ENCODE measurements at places on chromosomes 2 and 18. TPM values are rescaled to one million over a fixed set of nuclear protein-coding genes. Genes with fewer than 3 reads are reported as not detected.

The ANKRD29 gene
- total RNA-seq = 3.8 TPM

The ANKZF1 gene
- total RNA-seq = 24.7 TPM

The DLX1 gene
- 3.9 TPM for total RNA-seq

The GDF7 gene
- total RNA-seq = 0.10 TPM

The ANKAR gene
- total RNA-seq = 14.5 TPM

The DRC1 gene
- not detected for total RNA-seq

The TDRD15 gene
- not detected for total RNA-seq

The MALL gene
- total RNA-seq = 184 TPM

The HAAO gene
- total RNA-seq = not detected

DNA sequence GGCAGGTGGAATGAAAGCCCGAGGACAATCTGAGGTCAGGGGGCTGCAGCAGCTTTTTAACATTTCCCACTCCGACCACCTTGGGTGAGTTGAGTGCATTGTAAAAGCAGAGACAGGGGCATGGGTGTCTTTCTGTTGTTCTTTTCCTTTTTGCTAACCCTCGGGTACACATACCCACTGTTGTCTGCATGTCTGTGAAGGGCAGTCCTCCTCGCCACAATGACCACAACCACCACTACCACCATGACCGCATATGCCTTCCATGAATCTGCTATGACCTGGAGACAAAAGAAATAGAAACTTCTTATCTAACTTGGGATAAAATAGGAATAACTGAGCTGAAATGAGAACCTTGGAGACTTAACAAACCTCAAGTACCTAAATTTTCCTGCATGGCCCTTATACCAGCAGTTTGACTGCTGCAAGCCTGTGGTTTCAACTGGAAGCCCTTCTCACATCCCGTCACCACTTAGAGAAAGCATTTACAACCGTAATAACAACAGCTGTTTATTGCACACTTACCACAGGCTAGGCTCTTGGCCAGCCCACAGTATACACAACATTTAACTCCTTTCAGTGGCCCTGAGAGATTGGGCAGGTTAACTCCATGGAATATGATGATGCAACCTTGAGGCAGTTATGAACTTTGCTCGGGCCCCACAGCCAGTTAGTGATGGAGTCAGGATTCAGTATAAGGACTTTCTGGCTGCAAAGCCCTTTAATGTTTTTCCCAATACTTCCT is 80.3 kb downstream of the GYPC start:
- peak; percentile 18 for DNase-seq

DNA sequence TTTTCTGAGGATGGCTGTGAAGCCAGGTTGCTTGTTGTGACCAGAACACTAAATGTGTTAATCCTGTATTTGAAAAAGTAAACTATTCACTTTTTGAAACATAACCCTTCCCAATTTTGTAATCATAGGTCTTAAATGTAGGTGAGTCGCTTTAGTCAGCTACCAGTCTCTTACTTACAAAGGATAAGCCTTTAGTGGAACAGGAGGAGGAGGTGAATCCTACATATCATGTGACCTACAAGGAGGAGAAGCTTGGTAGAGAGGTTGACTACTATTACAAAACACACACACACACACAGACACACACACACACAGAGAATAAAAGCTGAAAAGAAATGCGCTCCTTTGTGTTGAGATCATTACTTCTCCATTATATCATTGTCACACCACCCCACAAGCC is 59.9 kb upstream of the SPAG16 start:
- no peak for DNase-seq

GRCh38 chr18:58492891-58493469 is 135.9 kb downstream of the ALPK2 start:
- no peak for DNase-seq

DNA sequence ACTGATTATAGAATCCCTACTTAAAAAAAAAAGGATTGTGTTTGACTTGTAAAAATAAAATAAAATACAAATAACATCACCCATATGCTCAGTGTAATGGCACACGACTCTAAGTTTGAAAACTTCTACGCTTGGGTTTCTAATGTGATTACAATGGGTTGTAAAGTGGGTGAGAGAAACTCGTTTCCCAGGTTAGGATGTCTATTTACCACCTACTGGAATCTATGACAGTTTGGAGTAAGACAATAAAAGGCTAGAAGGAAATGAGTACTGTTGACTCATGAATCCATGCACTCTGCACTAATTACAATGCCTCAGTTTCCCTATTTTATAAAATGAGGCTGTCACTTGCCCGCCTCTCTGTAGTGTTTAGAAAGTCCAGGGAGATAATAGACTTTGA is 204.2 kb upstream of the FBXO11 start:
- DNase-seq = no peak

DNA sequence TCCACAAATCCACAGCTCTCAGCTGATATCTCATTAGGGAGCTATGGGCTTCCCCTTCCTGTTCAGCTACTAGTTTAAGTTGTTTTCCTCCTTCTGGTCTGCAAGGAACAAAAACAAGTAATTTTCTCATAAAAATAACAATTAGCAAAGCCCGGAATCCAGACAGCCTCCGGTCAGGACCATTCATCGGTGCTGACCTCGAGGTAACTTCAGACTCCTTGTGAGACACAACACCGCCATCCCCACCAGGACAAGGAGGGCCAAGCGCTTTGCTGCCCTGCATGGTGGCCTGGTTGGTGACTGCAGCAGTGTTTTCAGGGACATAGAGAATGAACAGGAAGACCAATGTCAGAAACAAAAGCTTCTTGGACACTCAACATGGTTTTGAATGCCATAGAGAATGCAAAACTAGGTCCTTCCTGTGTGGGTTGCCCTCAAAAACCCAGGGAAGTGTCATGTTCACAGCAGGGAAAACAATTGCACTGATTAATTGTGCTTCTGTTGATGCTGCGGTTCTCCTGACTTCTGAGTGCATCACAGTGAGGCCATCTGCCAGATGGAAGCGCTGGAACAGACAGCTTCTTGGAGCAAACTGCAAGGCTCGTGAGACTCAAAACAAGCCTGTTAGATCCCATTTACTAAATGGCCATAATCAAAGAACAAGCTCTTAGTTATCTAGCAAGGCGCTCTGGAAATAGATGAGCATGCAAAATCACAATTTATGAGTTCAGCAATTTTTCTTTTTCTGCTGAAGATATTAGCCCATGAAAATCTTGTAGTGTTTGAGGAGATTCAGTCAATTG is 77.1 kb downstream of the HS1BP3 start:
- DNase-seq = peak; percentile 88

GRCh38 chr2:147603447-147603846 is 241.4 kb upstream of the ACVR2A start:
- no peak for DNase-seq

DNA sequence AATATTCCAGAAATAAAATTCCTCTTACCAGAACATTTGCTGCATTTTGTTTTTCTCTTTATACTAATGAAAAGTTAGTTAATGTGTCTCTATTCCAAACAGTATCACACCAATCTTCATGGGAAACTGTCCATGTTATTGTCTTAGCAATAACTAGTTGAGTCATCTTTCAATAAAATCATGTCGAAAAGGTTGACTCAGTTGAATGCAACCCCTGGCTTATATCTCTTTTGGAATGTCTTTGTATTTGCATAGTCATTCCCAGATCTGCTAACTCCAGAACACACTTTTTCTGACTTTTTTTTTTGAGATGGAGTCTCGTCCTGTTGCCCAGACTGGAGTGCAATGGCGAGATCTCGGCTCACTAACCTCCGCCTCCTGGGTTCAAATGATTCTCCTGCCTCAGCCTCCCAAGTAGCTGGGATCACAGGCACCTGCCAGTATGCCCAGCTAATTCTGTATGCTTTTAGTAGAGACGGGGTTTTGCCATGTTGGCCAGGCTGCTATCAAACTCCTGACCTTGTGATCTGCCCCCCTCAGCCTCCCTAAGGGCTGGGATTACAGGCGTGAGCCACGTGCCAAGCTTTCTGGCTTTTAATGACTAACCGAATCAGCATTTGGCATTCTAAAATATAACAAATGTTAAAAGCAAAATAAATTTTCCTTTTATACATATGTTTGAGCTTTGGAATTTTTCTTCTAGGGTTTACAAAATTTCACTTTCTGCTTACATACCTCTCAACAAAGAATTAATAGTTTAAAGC is 133.2 kb upstream of the GULP1 start:
- DNase-seq = no peak

- DNase-seq = no peak
Observed at GRCh38 chr2:126664234-126664633, 8.3 kb downstream of the GYPC start.

DNA sequence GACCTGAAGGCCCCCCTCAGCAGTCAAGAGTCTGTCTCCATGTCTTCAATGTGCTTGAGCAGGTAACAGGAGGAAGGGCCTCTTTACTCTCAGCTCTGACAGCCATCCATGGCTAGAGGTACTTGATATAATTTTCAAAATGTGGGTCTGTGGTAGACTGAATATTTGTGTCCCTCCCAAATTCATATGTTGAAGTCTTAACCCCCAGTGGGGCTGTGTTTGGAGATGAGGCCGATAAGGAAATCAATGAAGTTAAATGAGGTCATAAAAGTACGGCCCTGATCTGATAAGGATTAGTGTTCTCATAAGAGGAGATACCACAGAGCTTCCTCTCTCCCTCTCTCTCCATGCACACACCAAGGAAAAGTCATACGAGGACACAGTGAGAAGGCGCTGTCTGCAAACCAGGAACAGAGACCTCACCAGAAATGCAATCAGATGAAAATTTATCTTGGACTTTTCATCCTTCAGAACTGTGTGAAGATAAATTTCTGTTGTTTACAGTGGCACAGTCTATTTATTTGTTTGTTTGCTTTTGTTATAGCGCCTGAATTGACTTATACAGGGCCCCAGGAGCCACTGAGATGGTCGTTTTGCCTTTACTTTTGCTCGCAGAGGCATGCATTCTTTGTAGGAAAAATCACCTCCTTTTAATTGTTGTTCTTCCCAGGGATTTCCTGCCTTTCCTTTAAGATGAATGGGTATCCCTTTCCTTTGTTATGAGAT is 274.8 kb upstream of the TRIB2 start:
- DNase-seq = no peak

DNA sequence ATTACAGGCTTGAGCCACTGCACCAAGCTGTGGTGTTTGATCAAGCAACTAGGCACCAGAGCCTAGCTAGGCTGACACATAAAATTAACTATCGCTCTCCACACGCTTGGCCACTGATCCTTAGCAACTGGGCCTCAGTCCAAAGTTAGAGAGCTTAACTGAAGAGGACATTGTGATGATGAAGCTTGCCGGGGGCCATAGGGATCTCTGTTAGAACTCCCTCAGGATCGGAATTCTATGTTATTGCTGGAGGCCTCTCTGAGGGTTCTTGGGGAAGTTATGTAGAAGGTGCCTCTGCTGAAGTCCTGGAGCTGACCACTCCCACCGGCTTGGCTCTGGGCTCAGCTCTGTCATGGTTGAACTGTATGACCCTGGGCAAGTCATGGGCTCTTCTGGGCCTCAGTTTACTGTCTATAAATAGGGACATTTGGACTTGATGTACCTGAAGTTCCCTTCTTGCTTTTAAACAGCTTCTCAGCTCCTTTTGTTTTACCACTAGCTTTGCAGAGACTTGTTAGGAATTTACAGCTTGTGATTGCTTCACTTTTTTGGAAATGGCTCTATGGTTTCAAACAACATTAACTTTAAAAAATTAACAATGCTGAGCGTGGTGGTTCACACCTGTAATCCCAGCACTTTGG is 44.1 kb downstream of the GATA6 start:
- DNase-seq = no peak

GRCh38 chr2:192090911-192091310 is 103.8 kb downstream of the TMEFF2 start:
- no peak for DNase-seq

GRCh38 chr2:121960251-121960650 is 204.8 kb downstream of the TSN start:
- DNase-seq = no peak

GRCh38 chr2:177712462-177712861 is 319.9 kb downstream of the AGPS start:
- no peak for DNase-seq

GRCh38 chr2:170770008-170770605 is at the start of gene ERICH2:
Gene ERICH2 (plus strand): TSS chr2:170770378. CDS start chr2:170770682, 304 bp downstream.
- DNase-seq = peak; percentile 70

- DNase-seq = no peak
Observed at GRCh38 chr2:28101123-28101522, 210.6 kb downstream of the BABAM2 start.

GRCh38 chr18:58484989-58485981 is 143.6 kb downstream of the ALPK2 start:
- no peak for DNase-seq

DNA sequence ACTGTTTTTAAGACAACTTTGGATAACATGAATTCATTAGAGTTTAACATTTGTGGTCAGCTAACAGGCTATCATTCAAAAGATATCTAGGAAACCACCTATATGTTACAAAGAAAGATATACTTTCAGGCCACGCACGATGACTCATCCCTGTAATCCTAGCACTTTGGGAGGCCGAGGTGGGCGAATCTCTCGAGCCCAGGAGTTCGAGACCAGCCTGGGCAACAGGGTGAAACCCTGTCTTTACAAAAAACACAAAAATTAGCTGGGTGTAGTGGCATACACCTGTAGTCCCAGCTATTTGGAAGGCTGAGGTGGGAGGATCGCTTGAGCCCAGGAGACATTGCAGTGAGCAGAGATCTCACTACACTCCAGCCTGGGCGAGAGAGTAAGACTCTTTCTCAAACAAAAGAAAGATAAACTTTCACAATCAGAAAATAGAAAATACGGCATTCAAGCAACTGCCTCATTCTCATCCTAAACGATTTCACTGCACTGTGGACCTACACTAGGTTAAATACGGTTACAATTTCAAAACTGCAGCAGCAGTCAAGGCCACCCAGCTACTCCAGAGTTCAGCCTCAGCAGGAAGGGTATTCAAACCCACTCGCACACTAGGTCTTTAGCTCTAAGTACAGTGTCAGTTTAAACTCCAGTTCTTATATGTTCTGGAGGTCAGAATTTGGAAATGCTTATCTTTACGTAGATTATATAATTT is 250.0 kb upstream of the SLC39A10 start:
- peak; percentile 36 for DNase-seq

GRCh38 chr2:88067189-88067588 is 436 bp upstream of the SMYD1 start:
- no peak for DNase-seq

DNA sequence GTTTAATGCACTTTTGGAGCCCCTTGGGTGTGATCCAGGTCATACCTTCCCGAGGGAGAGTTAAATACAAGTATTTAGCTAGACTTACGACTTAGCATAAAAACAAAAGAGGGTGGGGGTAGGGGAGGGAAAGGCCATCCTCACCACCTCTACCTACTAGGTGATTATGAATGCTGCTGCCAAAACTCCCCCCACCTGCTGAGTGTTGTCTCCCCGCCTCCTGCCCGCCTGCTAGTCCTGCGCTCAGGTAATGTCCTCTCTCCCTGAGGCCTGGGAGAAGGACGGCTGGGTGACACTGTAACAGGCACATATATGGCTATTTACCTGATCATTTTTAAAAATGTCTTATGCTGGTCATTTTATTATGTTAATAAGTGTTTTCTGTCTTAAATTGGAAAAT is 3.0 kb upstream of the NCKAP5 start:
- DNase-seq = no peak
